ENCODE measurements at places on chromosomes 3 and 15.
A peak's percentile ranks its signal among the peaks of the same experiment; 100 is the strongest.

GRCh38 chr3:184354121-184354728, 7.2 kb downstream of the CLCN2 start:
- no peaks in the 10 kb centered on the region for H3K4me1 ChIP-seq
- no peaks in the 10 kb centered on the region for H3K27me3 ChIP-seq
- no peak for DNase-seq
- no peak overlapping the region for H3K27ac ChIP-seq

DNA sequence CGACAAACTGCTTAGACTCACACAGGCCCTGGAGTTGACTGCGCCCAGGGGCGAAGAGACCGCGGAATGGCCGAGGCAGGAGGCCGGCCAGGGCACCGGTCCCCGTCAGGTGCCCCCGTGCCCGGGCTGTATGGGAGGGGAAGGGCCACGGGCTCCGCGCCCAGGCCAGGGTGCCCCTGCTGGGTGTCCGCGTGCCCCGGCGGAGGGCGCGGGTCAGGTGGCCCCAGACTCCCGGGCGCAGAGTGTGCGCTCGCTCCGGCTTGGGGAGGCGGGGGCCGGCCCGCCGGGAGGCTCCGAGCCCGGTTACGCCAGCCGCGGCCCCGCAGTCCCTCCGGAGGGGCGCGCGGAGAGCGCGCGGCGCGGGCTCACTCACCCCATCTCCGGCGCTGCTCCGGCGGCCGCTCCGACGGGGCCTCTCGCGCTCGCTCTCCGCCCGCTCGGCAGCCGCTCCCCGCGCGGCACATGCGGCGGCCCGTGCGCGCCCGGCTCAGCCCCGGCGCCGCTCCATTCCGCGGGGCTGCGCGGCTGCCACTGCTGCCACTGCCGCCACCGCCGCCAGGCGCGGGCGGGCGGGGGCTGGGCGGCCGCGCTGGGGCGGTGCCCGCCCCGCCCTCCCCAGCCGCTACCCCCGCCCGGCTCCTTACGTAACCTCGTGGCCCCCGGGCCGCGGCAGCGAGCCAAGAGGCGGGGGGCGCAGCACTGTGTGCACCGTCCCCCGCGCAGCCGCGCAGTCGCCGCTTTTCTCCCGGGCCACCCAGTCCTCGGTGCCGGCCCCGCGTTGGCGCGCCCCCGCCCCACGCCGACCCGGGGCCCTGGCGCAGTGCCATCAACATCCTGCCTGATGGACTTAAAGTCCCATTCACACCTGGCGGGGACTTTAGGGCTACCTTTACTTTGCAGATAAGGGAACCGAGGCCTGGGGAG, at the start of gene HOMER2:
Gene HOMER2, minus strand, starts transcription at position 563 of the 924 bp plus-strand sequence. Its CDS starts 185 bp downstream, at position 378.
- H3K4me1 ChIP-seq = no peaks in the 10 kb centered on the region
- peak; percentile 41 for DNase-seq
- H3K27ac ChIP-seq = no peak within 1 kb of the TSS
- peaks cover 7% of the 10 kb centered on the region for H3K27me3 ChIP-seq

- H3K27ac ChIP-seq = no peak overlapping the region
- H3K27me3 ChIP-seq = no peaks in the 10 kb centered on the region
- H3K36me3 ChIP-seq = no peaks in the 10 kb centered on the region
- no peak for DNase-seq
Observed at GRCh38 chr3:141414800-141415462, 46.6 kb downstream of the ZBTB38 start.

DNA sequence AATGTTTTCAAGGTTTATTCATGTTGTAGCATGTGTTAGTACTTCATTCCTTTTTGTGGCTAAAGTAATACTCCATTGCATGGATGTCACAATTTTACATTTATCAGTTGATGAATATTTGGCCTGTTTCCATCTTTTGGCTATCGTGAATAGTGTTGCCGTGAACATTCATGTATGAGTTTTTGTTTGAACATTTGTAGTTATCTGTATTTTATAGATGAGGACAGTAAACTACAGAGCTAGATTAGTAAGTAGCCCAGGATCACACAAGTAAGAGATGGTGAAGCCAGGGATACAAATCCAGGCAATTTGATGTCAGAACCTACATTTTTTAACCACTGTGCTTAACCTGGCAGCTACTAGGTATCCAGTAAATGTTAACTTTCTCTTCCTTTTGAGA, 63.2 kb downstream of the ASTE1 start:
- no peak overlapping the region for H3K4me3 ChIP-seq
- peak overlapping the region; percentile 70 for H3K27ac ChIP-seq
- DNase-seq = no peak
- H3K36me3 ChIP-seq = 0 out of 2 replicates have a peak, but pooled peaks cover 14% of the 10 kb centered on the region
- no peaks in the 10 kb centered on the region for H3K27me3 ChIP-seq

- no peak for DNase-seq
- H3K4me3 ChIP-seq = no peak overlapping the region
- no peaks in the 10 kb centered on the region for H3K36me3 ChIP-seq
- H3K27ac ChIP-seq = no peak overlapping the region
- no peaks in the 10 kb centered on the region for H3K4me1 ChIP-seq
Observed at GRCh38 chr15:52370010-52370409, 74.4 kb upstream of the MYO5C start.

- H3K27me3 ChIP-seq = no peaks in the 10 kb centered on the region
- no peak overlapping the region for H3K4me3 ChIP-seq
Observed at GRCh38 chr15:67828278-67828968, 3.1 kb downstream of the SKOR1 start.

All from PC-9 (cell line).